ENCODE measurements at places on chromosomes 1 and 21. TPM values are rescaled to one million over a fixed set of nuclear protein-coding genes. Genes with fewer than 3 reads are reported as not detected.

GRCh38 chr1:98471633-98472032 lies 189.9 kb upstream of the SNX7 start:
- no peak for DNase-seq

The LRRC53 gene
- total RNA-seq: not detected

DNA sequence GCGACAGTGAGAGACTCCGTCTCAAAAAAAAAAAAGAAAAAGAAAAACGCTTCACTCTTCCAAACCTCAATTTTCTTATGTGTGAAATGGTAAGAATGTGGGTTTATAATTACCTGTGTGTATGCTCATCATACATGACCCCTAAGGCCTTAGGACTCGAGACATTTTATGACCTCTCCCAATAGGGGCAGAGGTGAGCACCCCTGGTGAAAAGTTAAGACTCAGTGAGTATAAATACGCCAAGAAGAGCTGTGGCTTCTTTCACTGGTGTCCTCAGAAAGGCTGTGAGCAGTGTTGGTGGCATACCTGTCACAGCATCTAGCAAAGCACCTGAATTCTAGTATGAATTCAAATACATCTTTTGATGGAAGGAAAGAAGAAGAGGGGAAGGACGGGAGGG lies 7.8 kb upstream of the FCMR start:
- no peak for DNase-seq

- no peak for DNase-seq
Measured at GRCh38 chr21:34205811-34206571, 132.6 kb downstream of the MRPS6 start.

DNA sequence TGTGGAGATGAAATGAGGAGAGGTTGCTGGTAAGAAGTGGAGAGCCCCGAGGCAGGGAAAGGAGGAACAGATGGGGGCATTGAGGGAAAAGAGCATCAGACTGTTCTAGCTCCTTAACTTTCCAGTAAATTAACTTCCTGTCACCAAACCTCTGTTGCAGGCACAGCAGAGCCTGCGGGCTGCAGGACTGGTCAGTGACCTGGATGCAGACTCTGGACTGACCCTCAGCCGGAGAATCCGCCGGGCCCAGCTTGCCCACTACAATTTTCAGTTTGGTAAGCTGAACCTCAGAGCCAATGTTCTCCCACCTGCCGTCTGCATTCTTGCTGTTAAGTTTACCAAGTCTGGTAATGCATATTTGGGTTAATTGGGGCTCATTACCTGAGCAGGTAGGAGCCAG lies 2.5 kb upstream of the ECM1 start:
- no peak for DNase-seq

- no peak for DNase-seq
Measured at GRCh38 chr1:209618291-209618690, 33.9 kb downstream of the LAMB3 start.

DNA sequence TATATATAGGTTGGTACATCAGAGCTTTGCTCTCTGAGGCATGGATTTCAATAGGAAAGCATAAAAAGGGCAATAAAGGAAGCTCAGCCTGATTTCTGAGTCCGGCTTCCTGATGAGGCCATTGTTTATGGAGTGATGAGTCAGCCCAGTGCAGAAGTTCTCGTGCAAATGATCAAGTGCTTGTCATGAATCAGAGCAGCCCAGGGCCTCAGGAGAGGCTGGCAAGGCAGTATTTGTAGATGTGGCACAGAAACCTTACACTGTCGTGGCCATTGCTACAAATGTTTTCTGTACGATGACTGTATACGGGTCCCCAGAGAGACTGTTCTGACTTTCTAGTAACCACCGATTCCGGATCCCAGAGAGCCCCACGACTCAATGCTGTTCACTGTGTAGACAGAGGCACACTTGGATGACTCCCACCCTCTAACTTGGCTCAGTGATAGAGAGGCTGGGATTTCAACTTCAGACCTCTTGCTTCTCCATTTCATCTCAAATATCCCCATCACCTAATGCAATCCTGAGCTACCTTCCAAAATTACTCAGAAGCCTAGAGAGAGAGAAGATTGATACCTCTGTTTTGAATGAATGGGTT lies 26.8 kb downstream of the UMODL1 start:
- no peak for DNase-seq
